ENCODE measurements at places on chromosomes 7 and 10.
A peak's percentile ranks its signal among the peaks of the same experiment; 100 is the strongest.

- DNase-seq, result no peak
These were observed 318.7 kb downstream of the BBS9 start for GRCh38 chr7:33448035-33448434.

- DNase-seq, result no peak
These were observed 49.2 kb downstream of the ADRA2A start for GRCh38 chr10:111126077-111126476.

DNA sequence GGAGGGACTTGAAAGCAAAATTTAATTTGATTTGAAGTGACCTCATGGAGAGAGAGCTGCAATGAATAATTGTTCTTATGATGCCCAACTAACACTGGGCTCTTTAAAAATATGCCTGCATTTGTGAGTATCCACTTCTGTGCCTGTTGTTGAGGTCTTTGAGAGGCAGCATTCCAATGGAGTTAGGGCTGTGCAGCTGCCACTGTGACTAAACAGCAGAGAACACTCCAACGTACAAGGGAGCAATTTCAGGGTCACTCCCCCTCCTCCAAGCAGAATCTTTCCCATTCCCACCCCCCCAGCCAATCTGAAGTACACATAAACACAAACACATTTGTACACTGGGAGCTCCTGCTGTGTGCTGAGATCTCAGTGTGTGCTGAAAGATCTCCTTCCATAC, 28.0 kb upstream of the GSAP start:
- DNase-seq, result no peak

DNA sequence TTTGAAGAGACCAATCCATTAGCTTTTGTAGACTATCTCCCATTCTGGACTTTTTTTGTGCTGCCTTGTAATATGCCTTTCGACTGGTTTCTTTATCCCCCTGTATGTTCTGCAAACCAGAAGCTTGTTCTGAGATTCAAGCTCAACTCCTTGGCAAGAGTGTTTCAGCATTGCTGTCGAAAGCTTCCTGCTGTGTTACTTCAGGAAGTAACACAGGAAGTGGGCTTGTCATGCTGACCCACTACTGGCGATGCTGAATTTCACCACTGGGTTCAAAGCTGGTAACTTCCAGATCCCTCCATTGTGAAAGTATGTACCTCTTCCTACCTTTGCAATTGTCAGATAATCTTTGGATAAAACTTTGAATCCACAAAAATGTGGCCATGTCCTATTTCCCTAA, 57.9 kb upstream of the INSYN2A start:
- peak; percentile 45 for DNase-seq
